ENCODE measurements at places on chromosomes 4 and X.

GRCh38 chr4:3765271-3766035 lies 732 bp upstream of the ADRA2C start:
- peak; percentile 73 for DNase-seq

DNA sequence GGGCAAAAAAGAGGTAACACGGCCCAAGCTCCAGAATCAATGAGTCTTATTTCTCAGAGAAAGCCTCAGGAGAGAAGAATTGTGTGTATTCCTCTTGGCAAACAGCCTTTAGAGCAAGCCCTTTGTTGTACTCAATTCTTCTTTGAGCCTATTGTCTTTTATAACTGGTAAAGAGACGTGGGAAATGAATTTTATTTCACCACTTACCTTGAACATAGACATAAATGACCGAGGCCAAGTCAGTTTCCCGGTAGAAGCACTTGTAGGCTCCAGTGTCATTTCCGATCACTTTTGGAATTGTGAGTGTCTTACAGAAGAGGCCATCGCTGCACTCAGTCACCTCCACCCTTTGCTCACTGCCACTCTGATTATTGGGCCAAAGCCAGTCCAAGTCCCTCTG lies 7.0 kb downstream of the KDR start:
- no peak for DNase-seq

DNA sequence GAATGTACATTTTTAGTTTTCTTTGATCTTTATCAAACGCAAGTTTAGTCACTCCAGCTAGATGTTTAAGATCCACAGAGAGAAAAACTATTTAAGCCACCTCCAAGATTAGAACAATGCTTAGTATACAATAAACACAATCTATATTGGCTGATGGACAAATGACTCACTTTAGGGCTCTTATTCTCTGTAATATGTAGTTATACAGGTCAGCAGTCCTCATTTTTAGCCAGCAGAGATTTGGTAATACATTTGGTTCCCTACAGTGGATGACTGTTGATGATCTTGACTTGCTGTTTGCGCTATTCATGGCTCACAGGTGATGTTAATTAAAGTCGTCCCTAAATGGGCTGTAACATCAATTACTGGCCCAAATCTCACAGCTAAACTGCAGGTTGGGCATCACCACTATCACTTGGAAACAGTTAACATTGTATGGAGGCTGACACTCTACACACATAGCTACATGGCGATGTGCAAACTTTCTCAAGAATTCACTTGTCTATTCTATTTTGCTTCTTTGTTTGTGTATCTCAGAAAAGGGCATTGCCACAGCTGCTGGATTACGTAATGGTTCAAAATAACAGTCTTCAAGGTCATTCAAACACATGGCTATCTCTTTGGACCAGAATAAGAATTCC lies 11.8 kb upstream of the DTHD1 start:
- no peak for DNase-seq

GRCh38 chr4:107640878-107641277 lies 79.2 kb downstream of the PAPSS1 start:
- DNase-seq = no peak

DNA sequence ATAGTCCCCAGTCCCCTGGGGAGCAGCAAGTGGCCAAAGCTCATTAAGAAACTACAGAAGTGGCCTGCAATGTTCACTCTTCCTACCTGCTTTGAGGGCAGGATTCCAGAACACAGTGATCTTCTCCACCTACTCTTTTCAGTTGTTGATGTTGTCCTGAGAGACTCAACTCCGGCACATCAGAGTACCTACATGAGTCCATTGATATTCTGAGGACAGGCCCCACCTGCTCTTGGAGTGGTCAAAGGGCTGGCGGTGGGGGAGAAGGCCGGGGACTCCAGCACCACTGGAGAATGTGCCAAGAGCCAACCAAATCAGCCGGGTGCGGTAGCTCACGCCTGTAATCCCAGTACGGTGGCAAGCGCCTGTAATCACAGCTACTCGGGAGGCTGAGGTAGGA lies 29.8 kb upstream of the DDX3X start:
- DNase-seq = no peak

DNA sequence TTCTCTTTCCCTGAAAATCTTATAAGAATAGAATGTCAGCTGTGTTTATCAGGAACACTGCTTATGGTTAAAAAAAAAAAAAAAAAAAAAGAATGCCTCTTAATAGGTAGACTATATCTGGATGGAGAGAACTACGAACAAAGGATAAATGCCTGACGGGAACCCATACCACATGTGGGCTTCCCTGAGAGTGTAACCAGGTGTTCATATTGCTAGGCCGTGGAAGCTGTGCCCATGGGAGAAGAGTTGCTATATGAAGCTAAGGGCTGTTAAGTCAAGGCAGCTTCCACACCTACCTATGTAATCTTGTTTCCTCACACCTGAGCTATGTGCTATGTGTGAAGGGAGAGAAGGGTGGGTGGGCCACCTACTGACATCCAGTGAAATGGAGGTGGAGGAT lies 27.3 kb downstream of the TMEM184C start:
- DNase-seq = no peak

- DNase-seq = no peak
Observed at GRCh38 chr4:87030755-87031441, 96.1 kb downstream of the AFF1 start.

DNA sequence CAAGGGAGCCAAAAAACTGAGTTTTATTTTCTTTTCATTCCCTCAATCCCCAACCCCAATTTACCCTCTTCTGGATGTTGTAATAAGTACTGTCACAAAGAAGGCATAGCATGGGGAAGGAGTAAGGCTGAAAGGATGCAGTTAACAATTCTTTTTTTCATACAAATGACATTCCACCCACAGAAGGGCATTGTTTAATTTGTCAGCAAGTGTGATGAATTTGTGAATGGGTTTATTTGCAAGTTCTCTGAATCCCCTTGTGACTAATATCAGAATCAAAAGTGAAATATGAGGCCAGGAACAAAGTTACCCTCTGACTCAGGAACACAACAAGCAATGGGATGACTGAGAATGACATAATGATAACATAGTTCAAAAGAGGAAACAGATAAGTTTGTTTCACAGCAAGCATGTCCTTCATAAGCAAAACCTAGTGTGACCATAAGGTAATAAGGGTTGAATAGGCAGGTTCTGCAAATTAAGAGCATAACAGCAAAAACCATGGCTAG lies 2.1 kb downstream of the GEMIN8 start:
- DNase-seq = peak; percentile 78

GRCh38 chr4:35559559-35560365 lies 684.6 kb downstream of the ARAP2 start:
- DNase-seq = no peak

GRCh38 chrX:10048707-10049106 lies 81.5 kb downstream of the CLDN34 start:
- DNase-seq = no peak

DNA sequence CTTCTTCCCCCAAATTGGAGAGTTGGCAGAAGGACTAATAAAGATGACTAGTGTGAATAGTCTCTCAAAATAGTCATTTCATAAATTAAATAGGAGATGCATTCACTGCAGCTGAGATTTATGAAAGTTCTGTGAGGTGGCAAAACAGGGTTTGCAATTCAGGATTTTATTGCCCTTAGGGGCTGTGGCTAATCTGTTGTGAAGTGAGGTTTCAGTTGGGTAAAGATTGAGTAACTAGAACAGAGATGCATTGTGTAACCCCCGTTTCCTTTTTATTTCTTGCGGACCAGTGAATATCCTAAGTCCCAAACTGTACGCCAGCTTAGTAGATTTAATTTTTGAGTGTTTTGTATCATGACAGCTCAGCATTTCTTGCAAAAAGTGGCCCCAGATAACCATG lies 16.2 kb upstream of the SCRG1 start:
- no peak for DNase-seq

- no peak for DNase-seq
Observed at GRCh38 chr4:81628489-81628888, 156.8 kb upstream of the RASGEF1B start.

- DNase-seq = peak; percentile 21
Observed at GRCh38 chr4:6548201-6548881, 26.6 kb upstream of the MAN2B2 start.

- DNase-seq = peak; percentile 52
Observed at GRCh38 chr4:80077639-80078038, 4.6 kb upstream of the ANTXR2 start.

DNA sequence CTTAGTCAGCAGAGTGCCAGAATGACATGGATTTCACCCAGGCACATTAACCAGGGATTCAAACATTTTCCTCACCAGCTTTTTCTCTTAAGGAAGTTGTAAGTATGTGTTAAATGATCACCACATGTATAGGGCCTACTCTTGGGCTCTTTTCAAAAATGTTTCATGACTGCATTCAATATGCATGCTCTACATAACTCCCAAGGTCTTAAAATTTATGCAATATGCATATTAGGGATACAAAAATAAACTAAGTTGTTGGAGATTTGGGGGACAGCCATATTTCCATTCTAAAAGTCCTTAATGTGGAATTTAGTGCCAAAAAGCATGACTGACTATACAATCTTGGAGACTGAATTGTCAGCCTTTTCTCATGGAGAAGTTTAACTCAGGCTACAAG lies 25.0 kb upstream of the TRPC5OS start:
- peak; percentile 37 for DNase-seq
